ENCODE measurements at places on chromosomes 2 and 18. TPM values are rescaled to one million over a fixed set of nuclear protein-coding genes. Genes with fewer than 3 reads are reported as not detected.

The HRH4 gene
- total RNA-seq, result not detected

The SPC25 gene
- 4.4 TPM for total RNA-seq

The SCYGR4 gene
- not detected for total RNA-seq

The REG3A gene
- not detected for total RNA-seq

The CFAP65 gene
- under 0.01 TPM for total RNA-seq

The LIMS4 gene
- 12.4 TPM for total RNA-seq

The GTF2A1L gene
- 0.74 TPM for total RNA-seq

The LYPD6 gene
- 1.8 TPM for total RNA-seq

The DLX1 gene
- 0.07 TPM for total RNA-seq

The RAPGEF4 gene
- total RNA-seq, result 6.1 TPM

The XDH gene
- total RNA-seq, result not detected

The NRP2 gene
- total RNA-seq, result 82.0 TPM

The KLHL30 gene
- total RNA-seq, result not detected

The SAG gene
- total RNA-seq, result not detected

The TMEM247 gene
- total RNA-seq, result not detected

The ST8SIA5 gene
- not detected for total RNA-seq

The SULT1C3 gene
- not detected for total RNA-seq

The EFR3B gene
- 0.28 TPM for total RNA-seq

The SPATA3 gene
- not detected for total RNA-seq

The SLC16A14 gene
- 0.21 TPM for total RNA-seq

The ZDBF2 gene
- 9.0 TPM for total RNA-seq

The RAB6C gene
- not detected for total RNA-seq

The NPPC gene
- not detected for total RNA-seq

The ADD2 gene
- 2.6 TPM for total RNA-seq

The SERPINB12 gene
- not detected for total RNA-seq
